Activated T-cell treated with anti-CD3 and anti-CD28 coated beads for 4 hours (primary cell): ENCODE measurements at places on chromosomes 7 and 10.

GRCh38 chr7:51045319-51046102 lies 262.8 kb upstream of the GRB10 start:
- DNase-seq = no peak

DNA sequence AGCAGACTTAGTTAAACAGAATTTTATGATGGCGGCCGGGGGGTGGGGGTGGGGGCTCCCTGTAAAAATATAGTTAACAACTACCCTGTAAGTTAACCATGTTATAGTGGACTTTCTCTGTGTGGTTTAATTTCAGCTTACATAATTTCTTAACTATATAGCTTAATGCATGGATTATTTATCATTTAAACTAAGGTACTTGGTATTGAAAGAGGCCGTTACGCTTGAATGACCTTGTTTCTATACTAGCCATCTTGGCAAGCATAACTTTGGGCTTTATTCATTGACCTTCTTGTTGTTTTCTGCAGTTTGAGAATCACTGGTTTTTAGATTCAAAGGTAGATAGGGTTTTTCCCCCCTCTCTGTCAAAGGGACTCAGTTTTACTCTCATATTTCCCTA lies 8.4 kb downstream of the EIF4EBP2 start:
- DNase-seq = no peak

DNA sequence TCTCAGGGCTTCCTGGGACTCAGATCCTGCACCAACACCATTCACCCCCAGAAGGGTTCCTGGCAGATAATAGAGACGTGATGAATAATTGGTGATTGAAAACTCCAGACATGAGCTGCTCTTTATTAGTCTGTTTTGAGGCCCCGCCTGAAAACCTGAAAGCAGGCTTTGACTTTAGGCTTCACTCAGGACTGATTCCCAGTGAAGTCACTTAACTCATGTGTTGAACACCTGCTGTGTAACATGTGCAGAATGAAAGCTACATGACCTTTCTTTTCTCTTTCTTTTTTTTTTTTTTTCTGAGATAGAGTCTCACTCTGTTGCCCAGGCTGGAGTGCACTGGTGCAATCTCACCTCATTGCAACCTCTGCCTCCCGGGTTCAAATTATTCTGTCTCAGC lies 8.9 kb downstream of the SPACDR start:
- DNase-seq = no peak

DNA sequence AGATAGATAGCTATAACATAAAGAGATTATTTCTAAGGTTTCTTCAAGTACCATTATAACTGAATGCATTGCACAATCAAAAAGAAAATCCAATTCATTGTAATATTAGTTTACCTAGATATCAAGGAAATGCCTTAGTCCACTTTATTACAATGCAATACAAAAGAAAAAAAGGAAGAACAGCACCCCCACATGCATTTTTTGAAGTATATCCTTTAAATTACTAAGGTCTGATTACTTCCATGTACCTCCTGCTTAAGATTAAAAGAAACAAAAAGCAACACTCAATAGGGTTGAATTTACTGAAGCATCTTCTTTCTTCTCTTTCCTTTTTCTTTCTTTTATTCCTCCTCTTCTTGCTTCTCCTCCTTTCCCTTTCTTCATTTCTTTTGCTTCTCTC lies 973.8 kb upstream of the LRRTM3 start:
- no peak for DNase-seq

DNA sequence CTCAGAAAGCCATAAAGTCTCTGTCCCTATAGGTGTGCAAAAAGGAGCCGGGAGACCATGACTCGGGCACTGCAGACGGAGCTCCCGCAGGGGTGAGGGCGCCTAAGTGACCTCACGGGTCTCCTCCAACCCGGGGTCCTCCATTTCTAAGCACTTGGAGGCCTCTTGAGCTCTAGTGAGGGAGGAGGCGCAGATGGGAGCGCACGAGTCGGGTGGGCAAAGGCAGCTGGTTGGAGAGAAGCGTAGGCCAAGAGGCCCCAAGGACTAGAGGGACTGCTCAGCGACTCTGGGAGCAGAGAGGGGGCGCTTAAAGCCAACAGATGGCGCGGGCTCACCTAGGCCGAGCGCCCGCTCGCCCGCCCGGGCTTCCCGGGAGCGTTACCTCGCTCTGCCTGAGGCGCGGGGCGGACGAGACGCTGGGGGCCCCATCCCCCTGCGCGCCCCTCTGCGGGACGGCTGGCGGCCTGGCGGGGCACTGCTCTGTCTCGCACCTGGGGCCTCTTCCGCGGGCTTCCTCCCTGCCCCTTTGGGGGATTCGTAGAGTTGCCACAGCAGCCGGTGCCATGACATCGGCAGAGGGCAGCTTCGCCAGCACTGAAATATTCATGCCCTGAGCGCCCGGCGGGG lies 523 bp upstream of the CDH23 start:
- DNase-seq = no peak

DNA sequence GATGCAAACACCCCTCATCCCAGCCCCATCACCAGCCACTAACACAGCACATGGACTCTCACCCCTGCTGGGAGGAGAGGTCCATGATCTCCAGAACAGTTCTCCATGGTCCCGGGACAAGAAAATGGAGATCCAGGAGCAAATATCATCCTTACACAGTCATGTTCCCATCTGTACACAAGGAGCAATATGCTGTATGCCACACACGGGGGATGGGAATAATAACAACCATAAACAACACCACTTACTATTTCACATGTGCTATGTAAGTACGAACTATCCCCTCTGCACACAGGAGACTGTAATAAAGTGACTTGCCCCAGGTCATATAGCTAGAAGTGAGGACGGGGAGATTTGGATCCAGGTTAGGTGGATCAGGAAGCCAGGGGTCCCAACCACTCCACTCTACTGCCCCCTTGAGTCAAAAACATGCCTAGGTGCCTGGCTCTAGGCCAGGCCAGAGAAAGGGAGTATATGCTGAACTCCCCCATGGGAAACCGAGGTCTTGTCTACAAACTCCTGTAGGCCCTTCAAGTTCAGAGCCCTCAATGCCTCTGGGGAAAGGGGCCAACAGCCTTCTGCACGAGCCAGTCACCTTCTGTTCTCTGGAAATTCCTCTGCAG lies 34.1 kb downstream of the LRRC20 start:
- DNase-seq = no peak

GRCh38 chr10:128059266-128059981 lies 66.8 kb downstream of the MKI67 start:
- DNase-seq = no peak

- DNase-seq = no peak
Observed at GRCh38 chr7:28815928-28816373, 142.2 kb downstream of the TRIL start.

DNA sequence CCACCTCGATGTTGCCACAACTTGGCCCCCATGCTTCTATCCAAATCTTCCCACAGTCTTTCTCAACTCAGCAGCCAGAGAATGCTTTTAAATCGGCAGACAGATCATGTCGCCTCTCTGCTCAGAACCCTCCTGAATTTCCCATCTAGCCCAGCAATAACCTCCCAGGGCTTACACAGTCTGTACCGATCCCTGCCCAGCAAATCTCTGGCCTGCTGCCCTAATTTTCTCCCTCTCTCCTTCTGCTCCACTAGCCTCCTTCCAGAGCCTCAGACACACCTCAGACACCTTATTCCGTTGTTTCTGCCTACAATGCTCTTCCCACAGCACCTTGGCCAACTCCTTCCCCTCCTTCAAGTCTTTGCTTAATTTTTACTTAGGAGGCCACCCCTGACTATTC lies 32.3 kb downstream of the MDH2 start:
- DNase-seq = no peak

- no peak for DNase-seq
Observed at GRCh38 chr10:33697016-33697415, 362.5 kb upstream of the NRP1 start.

DNA sequence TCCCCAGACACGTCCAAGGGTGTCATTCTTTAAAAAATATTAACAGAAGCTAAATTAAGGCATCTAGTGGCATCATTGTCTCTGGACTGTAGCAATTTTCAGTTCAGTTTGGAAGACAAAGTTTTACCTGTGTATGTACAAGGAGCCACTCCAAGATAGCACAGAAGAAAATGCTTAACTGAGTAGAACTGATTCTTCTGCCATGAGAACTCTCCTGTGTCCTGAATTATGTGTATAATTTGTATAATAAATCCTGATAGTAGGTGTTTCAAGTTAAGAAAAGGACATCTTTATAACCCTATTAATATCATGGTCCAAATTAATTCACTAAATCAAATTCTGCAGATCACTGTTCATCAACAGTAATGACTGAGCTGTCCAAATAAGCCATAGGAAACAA lies 1104.0 kb downstream of the XPNPEP1 start:
- no peak for DNase-seq

- DNase-seq = no peak
Observed at GRCh38 chr7:151820491-151821105, 56.3 kb downstream of the PRKAG2 start.

DNA sequence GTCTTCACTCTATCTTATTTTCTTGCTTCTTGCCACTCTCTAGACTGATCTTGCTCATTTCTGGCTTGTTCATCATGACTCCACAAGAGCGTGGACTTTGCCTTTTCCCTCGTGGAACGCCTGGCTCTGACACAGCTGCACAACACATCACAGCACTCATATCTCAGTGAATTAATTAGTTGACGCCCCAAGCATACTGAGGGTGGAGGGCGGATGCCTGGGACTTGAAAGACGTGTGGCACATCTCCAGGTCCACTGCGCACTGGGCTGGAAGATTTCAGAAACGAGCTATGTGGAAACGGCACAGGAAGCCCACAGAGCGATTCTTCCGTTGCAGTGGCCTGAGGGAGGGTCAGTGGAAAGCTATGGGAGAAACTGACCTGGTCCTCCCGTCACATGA lies 23.6 kb upstream of the PLEKHA1 start:
- no peak for DNase-seq

GRCh38 chr7:105130048-105130447 lies 116.0 kb downstream of the KMT2E start:
- no peak for DNase-seq

GRCh38 chr7:102211590-102212550 lies 74.8 kb upstream of the SH2B2 start:
- no peak for DNase-seq

- DNase-seq = no peak
Observed at GRCh38 chr10:117462424-117462792, 80.1 kb upstream of the EMX2 start.
